ENCODE measurements at places on chromosomes 2 and 18.

DNA sequence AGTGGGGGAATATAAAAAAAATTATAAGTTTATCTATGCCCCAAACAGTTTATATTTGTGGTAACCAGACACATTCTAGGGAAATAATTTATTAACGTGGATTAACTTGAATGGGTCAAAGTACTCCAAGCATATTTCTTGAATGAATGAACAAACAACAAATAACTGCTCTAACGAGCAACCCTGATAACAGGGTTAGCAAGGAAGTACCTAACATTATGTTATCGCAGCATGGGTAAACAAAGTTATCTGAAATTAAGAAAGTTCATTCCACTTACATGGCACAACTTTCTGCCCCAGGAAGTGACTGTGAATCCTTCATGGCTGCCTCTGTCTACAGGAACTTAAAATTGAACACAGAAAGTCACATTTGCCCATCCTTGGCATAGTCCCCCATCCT, 812.9 kb upstream of the ACVR2A start:
- DNase-seq: no peak

DNA sequence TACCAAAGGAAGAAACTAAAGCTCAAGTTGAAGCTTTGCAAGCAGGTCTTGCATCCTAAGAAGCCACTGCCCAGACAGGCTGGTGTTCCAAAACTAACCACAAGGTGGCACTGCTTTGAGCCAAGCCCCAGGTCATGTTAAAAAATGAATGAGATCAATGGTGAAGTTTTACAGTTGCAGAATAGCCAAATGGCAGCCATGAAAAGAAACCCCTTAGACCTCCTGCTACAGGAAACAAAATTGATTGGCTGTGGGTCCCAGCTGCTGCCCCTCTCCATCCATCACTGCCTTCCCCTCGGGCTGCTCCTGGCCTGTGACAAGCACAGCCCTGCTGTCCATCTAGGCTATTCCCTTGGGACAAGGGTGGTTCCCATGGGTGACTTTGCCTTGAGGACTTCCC, 20.7 kb upstream of the MREG start:
- peak; percentile 33 for DNase-seq

- no peak for DNase-seq
Measured at GRCh38 chr2:39469807-39470206, 32.7 kb upstream of the MAP4K3 start.

DNA sequence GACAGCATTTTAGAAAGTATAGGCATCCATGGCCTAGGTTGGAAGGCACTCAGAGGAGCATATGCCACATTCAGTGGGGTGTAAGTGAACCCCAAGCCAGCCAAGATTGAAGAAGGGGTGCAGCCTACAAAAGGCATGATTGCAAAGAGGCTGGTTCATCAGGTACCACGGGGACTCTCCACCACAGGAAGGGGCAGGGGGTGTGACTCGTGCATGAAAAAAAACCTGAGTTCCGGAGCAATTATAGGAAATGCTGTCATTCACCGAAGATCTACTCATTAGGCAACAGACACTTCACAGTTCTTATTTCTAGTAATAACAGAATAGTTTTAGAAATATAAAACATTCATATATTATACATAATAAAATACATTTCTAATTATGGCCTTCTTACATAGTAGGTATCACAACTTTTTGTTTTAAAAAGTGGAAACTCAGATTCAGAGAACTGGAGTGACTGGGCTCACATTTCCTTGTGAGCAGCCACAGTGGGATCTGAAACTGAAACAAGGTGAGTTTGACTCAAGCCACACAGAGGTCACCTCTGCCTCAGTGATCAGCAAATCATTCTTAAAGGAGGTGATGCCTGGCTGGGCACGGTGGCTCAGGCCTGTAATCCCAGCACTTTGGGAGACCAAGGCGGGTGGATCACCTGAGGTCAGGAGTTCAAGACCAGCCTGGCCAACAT, 188.4 kb upstream of the GYPC start:
- no peak for DNase-seq

DNA sequence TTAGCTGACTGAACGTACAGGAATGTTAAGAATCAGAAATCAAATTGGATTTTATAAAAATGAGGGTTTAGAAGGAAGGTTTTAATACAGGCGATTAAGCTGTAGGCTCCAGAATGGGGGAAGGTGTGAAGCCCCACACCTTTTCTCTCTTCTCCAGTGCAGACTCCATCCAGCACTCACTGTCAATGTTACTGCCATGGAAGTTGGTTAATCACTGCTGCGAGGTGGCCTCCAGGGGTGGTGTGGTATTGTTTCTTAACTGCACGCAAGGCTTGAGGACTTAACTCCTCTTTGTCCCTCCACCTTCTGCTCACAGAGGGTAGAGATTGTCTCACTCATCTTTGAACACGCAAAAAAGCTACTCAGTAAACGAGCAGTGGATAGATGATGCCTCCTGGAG, 26.9 kb upstream of the YWHAQ start:
- DNase-seq: no peak

GRCh38 chr2:39593439-39594393, 72.0 kb upstream of the TMEM178A start:
- DNase-seq: no peak
